Suppressor macrophage (primary cell): ENCODE measurements at places on chromosomes 12 and 14.

- DNase-seq = peak; percentile 83
These were observed 47.0 kb upstream of the PLBD1 start for GRCh38 chr12:14614704-14615121.

DNA sequence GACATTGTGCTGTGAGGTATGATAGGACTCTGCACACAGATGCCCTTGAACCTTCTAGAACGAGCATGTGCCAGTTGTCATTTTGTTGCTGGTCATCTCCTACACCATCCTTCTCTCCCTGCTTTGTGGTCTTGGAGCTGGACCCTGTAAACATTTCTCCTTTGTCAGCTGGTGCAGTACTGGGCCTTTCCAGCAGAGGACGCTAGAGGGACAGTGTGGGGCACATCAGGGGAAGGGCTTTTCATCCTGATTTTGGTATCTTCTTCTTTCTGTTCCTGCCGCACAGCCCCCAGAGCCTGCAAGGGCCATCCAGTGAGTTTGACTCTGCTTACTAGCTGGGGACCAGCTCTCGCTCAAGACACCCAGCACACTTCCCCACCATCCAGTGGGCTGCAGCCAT, 484.6 kb downstream of the AACS start:
- DNase-seq = no peak

GRCh38 chr12:113844495-113845210, 121.5 kb downstream of the RBM19 start:
- no peak for DNase-seq

- no peak for DNase-seq
These were observed at the start of gene AKAP6 for GRCh38 chr14:32329146-32329545. AKAP6 (plus strand) TSS chr14:32329298; CDS start chr14:32433494, 104,196 bp downstream.

GRCh38 chr12:65800937-65801336, 23.3 kb upstream of the HMGA2 start:
- no peak for DNase-seq

DNA sequence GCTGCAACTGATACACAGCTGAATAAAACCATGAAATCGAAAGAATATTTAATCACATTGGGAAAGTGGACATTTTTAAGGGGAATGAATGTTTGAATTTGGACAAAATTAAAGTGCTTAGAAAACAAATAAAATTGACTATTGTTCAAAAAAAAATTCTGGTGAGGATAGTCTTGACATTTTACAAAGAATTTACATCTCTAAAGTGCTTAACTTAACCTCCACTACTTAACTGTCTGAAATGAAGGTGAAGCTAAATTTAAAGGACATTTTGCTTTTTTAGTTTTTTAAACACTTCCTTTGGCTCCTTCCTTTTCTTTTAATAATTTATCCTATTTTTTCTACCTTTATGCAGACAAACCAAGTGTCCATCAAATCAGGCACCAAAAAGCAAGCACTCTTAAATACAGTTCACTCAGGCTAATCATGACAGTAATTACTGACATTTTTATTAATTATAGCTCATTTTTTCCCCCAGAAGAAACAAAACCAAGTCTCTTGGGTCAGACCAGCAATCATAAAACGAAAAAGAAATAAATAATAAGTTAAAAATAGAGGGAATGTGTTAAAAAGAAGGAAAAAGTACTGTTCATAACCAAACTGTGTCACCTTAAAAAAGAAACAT, 5.7 kb upstream of the CCND2 start:
- DNase-seq = no peak

DNA sequence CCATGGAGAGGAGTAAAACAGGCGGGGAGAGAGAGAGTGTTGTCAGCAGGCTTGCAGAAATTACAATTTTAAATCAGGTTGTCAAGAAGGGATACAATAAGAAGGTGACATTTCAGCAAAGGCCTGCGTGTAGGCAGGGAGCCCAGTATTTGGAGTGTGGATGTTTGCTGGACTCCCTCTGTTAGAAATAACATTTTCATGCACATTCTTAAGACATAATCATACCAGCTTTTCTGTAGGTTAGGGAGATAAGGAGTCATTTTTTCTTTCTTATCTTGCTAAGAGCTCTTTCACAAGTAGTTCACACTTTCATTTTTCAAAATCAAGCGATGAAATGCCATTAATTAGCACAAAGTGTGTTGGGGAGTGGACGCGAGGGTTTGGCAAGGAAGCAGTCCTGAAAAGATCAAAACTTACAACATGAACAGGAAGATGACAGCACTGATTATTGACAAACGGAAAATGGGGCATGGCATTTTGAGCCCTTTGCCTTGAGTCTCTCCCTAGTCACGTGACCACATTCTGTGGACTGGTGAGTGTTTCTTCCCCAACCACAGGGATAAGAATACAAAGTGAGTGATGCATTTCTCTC, 160.2 kb downstream of the DAD1 start:
- DNase-seq = peak; percentile 77

- DNase-seq = no peak
These were observed 25.1 kb upstream of the GPHB5 start for GRCh38 chr14:63343878-63344277.

- peak; percentile 13 for DNase-seq
These were observed 143.1 kb downstream of the PCNX1 start for GRCh38 chr14:71050227-71050823.

- DNase-seq = no peak
These were observed 7.9 kb upstream of the AK7 start for GRCh38 chr14:96384053-96384452.

GRCh38 chr12:115916910-115917668, 360.4 kb downstream of the MED13L start:
- DNase-seq = peak; percentile 57

DNA sequence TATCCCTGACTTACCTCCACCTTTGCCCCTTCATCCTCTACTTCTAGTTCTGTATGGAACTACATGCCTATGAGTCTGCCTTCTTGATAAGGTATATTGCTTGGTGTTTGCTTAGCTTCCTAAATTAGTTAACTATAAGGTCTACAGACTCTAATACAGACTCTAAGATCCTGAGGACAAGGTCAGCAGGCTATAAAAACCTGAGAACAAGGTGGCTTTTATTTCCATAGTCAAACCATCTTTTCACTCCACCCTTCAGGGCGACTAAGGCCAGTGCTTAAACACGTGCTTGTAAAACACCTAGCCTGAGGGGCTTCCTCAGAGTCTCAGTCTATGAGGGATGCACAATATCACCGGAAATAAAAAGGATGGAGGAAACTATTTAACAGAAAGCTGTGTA, 36.1 kb upstream of the COL2A1 start:
- DNase-seq = no peak

- DNase-seq = peak; percentile 92
These were observed 455.8 kb downstream of the PCNX1 start for GRCh38 chr14:71362920-71363584.
